Astrocyte of the cerebellum (primary cell): ENCODE measurements at places on chromosomes 12 and 14.

- DNase-seq, result peak; percentile 63
Observed at GRCh38 chr12:14952299-14952921, 9.0 kb downstream of the ARHGDIB start.

DNA sequence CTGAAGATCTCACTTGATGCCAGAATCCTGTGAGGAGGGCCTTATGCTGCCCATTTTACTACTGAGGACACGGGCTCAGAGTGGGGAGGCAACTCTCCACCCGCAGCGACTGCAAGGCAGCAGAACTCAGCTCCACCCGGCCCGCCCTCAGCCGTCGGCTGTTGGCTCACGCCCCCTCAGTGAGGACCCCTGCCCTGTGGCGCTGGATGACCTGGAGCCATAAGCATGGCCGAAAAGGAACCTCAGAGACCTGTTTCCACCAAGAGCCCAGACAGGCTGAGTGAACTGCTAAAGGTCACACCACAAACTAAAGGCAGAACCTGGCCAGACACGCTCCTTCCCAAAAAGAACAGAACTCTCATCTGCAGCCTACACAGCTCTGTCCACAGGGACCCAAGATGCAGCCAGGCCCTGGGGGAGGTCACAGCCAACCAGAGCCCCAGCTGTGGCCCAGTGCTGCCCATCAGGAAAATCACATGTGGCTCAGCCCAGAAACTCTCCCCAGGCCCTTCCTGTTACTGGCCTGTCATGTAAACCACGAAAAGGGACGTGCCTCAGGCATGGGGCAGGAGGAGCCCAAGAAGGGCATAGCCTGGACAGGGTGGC lies 32.8 kb downstream of the CCNK start:
- no peak for DNase-seq

DNA sequence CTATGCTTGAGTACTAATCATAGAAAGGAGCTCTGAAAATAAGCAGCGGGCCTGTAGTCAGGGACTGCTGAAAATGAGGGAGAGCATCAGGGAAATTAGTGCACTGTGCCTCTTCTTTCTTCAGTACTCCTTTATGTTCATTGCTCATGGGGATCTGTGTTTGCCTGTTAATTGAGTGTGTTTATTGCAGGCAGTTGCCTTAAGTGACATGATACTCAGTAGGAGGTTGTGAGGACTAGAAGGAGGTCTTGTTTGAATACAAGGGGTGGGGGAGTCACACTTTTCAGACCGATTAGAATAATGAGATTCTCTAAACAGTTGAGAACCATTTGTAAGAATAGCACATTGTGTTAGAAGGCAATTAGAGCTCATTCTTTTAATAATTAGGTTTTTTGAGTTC lies 102.6 kb upstream of the SLCO1C1 start:
- no peak for DNase-seq

- no peak for DNase-seq
Observed at GRCh38 chr12:127742231-127742630, 524.7 kb upstream of the TMEM132C start.

- DNase-seq, result no peak
Observed at GRCh38 chr12:98343002-98343567, 172.3 kb upstream of the TMPO start.

GRCh38 chr14:59728304-59728703 lies 142.3 kb downstream of the RTN1 start:
- DNase-seq, result no peak

DNA sequence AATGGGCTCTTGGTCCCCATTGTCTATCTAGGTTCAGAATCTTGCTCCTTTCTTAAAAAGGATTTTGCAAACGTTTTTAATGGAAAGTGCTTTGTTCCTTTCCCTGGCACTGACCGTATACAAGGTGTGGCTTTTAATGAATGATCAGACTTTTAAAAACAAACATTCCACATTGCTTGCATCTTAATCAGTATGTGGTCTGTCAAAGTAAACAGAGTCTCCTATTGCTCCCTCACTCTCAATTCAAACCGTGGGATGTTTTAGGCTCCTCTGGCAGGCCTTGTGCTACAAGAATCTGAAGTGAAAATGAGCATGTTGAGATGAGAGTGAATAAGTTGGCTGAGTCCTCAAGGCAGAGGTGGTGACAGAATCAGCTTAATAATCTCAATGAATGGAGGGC lies 107.0 kb downstream of the VRK1 start:
- peak; percentile 37 for DNase-seq

GRCh38 chr12:2523844-2524243 lies 270.9 kb upstream of the FKBP4 start:
- no peak for DNase-seq

- DNase-seq, result no peak
Observed at GRCh38 chr12:124915239-124916236, 1.1 kb upstream of the UBC start.

- DNase-seq, result peak; percentile 42
Observed at GRCh38 chr12:10771132-10771733, 31.2 kb downstream of the TAS2R7 start.

- DNase-seq, result no peak
Observed at GRCh38 chr14:80636071-80636470, 305.5 kb downstream of the CEP128 start.

GRCh38 chr12:252636-253035 lies 10.0 kb downstream of the SLC6A13 start:
- DNase-seq, result no peak

- DNase-seq, result no peak
Observed at GRCh38 chr12:33427071-33427470, 12.5 kb downstream of the SYT10 start.
